ENCODE measurements at places on chromosomes 16 and 17. TPM values are rescaled to one million over a fixed set of nuclear protein-coding genes. Genes with fewer than 3 reads are reported as not detected.

- DNase-seq, result no peak
Observed at GRCh38 chr16:23843143-23843542, 7.4 kb downstream of the PRKCB start.

DNA sequence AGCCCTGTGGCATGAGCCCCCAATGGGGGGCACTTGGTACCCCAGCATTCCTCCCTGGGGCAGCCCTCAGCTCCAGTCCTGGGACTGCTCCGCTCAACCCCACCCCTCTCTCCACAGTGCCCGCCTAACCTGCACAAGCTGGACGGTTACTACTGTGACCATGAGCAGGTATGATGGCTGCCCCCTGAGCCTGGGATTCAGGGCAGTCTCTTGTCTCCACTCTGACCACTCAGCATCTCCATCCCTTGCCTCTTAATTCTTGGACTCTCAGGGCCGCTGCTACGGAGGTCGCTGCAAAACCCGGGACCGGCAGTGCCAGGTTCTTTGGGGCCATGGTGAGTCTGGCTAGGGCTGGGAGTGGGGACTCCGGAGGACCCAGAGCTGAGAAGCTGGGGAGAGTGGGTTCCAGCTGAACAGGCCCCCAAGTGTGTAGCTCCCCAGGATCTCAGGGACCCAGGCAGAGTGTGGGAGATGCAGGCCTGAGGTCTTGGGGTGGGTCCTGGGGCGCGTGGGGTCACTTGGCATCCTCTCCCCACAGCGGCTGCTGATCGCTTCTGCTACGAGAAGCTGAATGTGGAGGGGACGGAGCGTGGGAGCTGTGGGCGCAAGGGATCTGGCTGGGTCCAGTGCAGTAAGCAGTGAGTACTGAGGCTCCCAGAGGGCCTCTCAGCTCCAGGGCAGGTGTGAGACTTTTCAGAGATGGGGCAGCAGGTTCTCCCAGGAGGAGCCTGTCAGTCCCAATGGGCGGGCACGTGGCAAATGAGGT, 18.0 kb downstream of the ADAM11 start:
- DNase-seq, result no peak

DNA sequence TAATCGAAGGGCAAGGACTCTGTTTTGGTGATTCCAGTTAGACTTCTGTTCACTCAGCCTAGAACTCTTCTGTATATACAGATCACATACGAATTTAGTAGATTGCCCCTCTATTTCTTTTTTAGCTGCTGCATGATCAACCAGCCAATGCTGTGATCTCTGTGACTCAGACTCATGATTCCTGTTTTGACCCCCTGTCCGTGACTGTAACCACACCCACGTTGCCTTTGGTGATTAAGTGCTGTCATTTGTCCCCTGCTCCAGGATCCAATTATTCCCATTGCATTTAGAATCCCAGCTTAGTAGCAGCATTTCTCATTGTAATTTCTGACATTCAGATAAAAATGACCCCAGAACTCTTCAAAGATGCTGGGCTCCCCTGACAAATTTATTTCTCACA, 545.7 kb downstream of the NPIPA7 start:
- DNase-seq, result no peak

- no peak for DNase-seq
Observed at GRCh38 chr17:73071066-73071999, 21.2 kb downstream of the SLC39A11 start.

PSMC3IP gene
- 4.3 TPM for total RNA-seq

Data from spleen (tissue), 13 donors.